ENCODE measurements at places on chromosomes 7 and 10.

- DNase-seq, result no peak
These were observed 16.0 kb upstream of the GALNTL5 start for GRCh38 chr7:151940048-151940811.

DNA sequence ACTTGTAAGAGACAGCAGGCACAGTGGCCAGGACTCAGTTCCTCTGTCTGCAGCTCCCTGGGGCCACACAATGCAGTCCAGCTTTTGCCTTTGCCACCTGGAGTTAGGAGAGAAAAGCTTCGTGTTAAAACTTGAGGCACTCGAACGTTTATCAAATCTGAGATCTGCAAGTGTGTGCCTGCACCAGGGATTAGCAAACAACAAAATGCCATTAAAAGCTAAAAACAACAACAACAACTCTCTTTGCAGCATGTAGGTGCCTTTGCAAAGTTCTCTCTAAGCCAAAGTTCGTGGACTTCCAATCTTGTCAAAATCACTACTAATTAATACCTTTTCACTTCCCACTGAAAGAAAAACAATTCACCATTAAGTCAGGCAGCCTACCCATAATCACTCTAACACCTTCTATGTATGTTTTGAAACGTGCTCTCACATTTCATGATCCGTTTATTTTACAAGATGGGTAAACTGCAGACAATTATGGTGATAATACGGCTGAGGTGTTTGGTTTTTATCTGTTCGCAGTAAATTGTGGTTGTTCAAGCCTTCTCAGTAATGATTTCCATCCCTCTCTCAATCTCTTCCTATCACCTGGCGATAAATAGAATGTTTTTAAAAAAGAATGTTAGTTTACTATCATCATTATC is 36.2 kb upstream of the SDK1 start:
- DNase-seq, result peak; percentile 72

GRCh38 chr7:1819259-1819841 is 149.3 kb downstream of the ELFN1 start:
- no peak for DNase-seq

DNA sequence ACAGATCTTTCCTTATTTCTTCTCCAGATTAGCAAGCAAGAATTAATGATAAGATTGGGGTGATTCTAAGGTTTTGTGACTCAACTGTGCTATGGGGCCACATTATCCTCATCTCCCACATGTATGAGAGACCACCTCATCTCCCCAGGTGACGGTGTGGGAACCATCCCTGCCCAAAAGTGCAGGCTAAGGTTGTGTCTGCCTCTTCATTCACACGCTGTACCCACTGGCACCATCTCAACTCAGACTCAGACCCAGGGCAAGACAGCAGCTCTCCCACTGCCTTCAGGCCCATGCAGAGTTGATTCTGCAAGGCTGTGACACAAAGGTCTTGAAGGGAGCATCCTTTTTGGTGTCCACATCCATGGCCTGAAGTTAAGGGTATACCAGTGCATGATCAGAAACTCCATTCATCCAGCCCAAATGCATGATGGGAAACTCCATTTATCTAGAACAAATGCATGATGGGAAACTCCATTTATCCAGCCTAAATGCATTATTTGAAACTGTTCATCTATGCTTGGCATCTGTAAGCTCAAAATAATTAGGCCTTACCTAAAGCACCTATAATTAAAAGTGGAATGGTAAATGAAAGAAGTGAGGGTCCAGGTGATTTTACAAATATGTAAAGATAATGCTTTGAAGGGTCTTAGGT is 99.4 kb downstream of the TCERG1L start:
- no peak for DNase-seq

- no peak for DNase-seq
These were observed 305.9 kb upstream of the MGMT start for GRCh38 chr10:129161150-129161549.

- no peak for DNase-seq
These were observed 25.3 kb downstream of the GARIN1A start for GRCh38 chr7:128697302-128697905.

GRCh38 chr7:133502972-133503371 is 250.1 kb downstream of the EXOC4 start:
- DNase-seq, result no peak

DNA sequence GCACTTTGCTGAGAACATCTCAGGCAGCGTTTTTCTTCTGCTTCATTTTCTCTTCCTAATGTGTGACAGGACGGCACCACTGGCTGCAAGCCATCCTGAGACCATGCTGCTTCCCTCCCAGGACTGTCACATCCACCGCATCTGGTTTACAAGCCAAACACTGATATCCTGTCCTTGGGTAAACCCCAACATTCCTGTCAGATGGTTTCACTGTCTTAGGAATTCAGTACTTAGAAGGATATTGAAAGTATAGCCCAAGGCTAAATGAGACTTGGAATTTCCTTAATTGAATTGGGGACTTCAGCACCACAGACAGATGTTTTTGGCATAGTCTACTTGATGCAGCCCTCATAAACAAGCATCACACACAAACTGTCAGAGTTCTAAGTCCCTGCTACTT is 74.2 kb upstream of the PLXNA4 start:
- DNase-seq, result no peak

DNA sequence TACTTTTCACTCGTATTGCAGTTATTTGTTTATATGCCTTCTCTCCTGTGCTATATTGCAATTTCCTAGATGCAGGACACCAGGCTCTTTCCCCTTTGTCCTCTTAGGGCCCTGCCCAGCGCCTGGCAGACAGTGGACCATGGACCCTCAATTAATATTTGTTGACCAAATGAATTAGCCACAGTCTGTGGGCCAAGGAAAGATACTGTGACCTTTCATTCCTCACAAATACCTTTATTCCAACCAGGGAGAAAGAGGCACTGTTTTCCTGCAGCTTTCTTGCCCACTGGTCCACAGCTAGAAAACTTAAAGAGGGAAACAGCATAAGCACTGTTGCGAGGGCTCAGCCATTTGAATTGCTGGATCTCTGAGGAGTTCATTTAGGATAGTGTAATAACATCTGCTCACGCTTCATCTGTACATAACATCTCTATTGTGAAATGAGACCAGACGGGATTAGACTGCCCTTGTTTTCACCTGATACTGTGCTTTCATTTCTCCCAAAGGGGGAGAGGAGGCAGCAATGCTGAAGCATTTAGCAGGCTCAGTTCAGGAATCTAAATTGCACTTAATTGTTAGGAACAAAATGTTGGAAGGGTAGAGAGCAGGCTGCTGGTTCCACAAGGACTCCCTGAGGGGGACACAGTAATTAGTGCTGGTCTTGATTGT is 46.7 kb downstream of the TNS3 start:
- DNase-seq, result no peak

DNA sequence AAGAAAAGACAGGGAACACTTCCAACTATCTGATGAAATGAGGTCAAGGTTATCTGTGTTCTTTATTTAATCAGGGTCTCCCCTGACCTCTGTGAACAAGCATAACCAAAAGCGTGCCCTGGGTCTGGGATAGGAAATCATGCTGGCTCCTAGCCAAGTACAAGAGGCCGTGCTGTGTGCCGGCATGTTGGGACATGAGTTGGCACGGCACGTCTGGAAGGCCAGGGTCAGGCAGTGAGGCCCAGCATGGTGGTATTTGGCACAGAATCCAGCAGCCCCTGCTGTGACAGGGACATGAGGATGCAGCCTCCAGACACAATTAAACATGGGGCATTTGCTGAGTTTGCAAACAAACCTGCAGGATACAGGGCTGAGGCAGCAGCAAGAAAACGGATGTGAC is 320.4 kb downstream of the PLXNA4 start:
- no peak for DNase-seq

GRCh38 chr10:86410542-86411124 is 44.0 kb upstream of the GRID1 start:
- DNase-seq, result no peak

GRCh38 chr10:29328983-29329382 is 40.1 kb downstream of the LYZL1 start:
- DNase-seq, result no peak

GRCh38 chr10:25631471-25631870 is 302.6 kb upstream of the MYO3A start:
- DNase-seq, result no peak

DNA sequence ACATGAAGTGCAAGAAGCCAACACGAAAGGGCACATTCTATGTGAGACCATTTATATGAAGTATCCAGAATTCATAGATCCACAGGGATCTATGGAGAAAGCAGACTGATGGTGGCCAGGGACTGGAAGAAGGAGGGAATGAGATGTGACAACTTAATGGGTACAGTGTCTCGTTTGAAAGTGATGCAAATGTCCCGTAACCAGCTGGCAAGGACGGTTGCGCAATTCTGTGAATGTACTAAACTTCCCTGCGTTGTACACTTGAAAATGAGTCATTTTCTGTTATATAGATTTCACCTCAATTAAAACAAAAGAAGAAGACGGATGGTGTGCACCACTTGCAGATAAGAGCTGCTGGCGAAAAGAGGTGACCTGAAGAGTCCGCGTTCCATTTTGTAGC is 861.1 kb downstream of the TYW1 start:
- no peak for DNase-seq

- no peak for DNase-seq
These were observed 8.9 kb downstream of the SH2B2 start for GRCh38 chr7:102295346-102296178.

DNA sequence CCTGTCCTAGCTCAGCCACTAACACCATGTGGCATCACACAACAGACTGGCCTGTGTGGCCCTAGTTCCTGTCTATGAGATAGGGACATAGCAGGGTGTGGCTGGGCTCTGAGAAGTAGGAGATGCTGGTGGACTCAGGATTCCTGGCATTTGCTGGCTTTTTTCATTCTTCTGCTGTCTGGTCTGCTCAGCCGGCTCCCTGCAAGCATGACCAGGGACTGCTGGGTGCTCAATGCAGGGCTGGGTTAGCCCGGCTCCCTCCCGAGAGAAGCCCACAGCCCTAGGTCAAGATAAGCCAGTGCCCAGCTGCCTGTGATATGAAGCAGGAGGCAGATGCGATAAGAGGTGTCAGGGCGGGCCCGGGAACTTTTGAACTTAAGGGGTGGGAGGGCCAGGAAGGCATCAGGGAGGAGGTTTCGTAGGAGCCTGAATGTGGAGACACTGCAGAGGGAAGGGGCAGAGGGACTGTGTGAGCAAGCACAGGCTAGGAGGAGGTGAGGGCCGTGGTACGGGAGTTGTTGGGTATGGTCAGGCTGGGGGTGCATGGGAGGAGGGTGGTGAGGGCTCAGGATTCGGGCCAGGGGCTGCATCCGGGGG is 3.5 kb downstream of the AQP1 start:
- no peak for DNase-seq

- no peak for DNase-seq
These were observed 108.2 kb upstream of the EGR2 start for GRCh38 chr10:62924344-62924748.

GRCh38 chr10:19815036-19815730 is 1.0 kb upstream of the PLXDC2 start:
- DNase-seq, result no peak

DNA sequence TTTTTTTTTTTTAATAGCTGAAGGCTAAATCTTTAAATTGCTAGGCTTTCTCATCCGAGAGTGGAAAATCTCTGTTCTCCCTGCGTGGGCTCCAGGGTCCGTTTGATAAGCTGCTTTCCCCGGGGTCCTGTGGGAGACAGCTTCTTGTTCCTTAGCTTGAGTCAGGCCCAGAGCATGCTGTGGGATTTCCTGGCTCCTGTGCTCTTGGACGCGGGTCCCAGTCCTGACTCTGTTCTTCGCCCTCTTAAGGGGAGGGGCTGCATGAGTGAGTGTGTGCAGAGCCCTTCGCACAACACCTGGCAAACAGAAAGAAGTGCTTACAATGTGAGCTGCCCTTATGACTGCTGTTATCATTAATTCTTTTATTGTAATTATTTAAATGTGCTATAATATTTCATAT is 133.5 kb downstream of the TACC2 start:
- no peak for DNase-seq

- DNase-seq, result no peak
These were observed 12.1 kb downstream of the C10orf71 start for GRCh38 chr10:49310901-49311554.

DNA sequence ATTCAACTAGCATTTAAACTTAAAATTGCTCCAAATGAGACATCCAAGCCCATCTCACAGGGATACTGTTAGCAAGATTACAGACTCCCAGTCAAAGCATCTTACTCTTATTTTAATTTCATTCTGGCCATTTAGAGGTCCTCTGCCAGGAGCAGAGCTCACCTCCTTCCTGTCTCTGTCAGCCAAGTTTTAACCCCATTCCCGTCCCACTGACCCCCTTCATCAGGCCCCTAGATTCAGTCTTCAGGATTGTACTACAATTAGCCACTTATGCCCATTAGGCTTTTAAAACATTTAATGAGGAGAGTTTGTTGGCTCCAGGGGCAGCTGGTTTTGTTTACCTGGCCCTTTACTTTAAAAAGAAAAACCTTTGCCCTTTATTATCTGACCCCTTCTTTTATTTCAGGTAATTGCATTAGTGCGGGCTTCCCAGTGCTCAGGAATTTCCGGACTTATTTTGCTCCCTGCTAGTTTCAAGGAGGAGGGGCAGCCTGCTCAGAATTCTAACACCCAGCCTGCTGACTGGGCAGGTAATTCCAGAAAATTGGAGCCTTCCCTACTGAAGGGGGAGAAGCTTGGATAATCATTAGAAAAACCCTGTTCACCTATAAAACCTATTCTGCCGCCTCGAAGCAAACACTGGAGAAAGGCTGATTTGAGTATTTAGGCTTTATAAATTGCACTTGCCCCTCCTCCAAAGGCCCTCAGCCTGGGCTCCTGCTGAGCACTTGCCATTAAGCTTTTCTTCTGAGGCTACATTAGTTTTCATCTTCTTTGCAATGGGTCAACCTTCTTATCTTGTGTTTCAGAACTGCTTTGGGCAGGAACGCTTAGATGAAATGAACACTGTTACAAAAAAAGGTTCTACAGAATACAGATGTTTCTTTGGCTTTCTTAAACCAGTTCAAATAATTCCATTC is 200.5 kb upstream of the HPS1 start:
- no peak for DNase-seq

GRCh38 chr10:102090772-102091171 is 25.6 kb downstream of the HPS6 start:
- no peak for DNase-seq

DNA sequence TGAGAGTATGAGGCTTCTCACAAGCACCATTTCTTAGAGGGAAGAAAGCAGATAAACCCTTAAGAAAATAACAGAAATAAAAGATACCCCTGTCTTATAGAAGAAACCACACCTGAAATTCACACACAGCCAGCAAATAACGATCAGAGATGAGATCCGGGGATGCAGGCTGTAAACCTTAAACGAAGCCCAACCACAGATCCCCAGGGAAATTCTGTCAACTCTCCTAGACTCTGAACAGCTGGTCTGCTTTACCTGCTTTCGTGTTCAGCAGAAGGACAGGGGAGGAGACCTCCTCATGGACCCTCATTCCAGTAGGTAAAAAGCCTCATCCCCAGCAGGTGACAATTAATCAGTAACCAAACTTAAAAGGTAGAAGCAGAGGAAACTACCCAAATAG is 45.0 kb downstream of the VOPP1 start:
- DNase-seq, result no peak
